NCI-H524 (cell line): ENCODE measurements at places on chromosomes 3 and 15.

DNA sequence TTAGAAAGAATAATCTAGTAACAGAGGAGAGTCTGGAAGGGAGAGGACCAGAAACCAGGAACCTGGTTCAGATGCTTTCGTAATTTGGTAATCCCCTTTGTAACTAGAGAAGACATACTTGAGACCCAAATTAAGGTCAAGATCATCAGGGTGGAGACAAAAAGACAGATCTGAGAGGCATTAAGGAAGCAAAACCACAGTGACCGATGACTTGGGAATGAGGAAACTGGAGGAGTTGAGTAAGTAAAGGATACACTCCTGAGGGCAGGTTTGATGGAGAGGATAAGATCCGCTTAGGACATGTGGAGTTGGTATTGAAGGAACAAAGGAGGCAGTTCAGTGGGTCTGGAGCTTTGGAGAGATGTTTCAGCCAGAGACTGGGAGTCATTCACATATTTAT is 23.6 kb upstream of the BCL2A1 start:
- DNase-seq: no peak

GRCh38 chr3:132265488-132265887 is 51.7 kb upstream of the ACP3 start:
- DNase-seq: peak; percentile 96

- DNase-seq: no peak
Observed at GRCh38 chr3:42092006-42092405, 849 bp downstream of the TRAK1 start.

- no peak for DNase-seq
Observed at GRCh38 chr3:45105855-45106671, 40.1 kb downstream of the CDCP1 start.

DNA sequence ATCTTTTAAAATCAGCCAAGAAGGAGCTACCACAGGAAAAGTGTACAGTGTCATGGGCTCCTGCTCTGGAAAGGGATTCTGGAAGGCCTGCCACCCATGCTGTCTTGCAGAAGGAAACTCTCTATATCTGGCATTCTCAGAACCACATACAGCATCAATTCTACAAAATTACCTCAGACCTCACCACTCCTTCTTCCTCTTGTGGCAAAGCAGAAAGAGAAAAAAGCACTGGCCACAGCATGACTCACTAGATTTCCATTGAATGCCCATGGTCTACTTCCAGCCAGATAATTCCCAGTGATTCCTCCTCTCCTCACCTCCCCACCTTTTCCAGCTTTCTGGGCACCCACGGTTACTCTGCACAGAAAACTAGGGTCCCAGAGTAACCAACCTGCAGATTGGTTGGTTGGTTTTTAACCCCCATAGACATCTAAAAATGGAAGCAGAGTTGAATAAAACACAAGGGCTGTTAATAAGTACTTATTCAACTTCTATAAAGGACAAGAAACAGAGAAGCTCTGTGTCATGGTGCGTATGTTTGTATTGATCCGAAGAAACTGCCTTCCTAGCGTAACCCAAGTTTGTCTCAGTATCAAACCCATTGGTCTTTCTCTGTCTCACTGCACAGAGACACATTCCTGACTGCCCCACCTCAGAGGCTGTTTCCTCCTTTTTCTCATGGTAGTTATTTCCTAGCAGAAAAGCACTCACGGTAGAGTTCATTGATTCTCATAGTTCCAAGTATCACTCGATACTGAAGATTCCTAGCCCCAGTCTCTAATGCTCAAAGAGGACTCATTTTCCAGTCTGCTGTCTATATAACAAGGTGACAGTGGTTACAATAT is 67.7 kb downstream of the LDHAL6B start:
- DNase-seq: no peak

DNA sequence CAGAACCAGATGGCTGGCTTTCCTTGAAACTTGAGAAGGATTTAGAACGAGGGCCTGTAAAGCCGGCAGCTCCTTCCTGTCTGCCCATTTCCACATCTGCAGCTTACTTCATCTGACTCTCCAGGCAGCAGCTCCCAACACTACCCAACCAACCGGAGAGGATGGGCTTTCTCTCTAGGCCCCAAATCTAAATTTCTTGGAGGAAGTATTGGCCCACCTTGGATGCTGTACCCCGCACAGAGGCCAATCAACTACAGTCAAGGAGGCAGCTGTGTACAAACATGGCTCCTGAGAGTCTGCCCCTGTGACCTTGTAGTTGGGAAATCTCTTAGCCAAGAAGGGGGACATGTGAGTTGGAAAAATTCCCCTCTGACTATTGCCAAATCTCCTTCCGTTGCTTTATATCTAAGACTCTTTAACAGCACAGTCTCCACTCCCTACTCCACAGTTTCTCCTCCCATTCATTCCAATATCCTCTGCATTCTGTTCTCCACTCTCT is 8.0 kb upstream of the ACAP2 start:
- DNase-seq: peak; percentile 94

- DNase-seq: no peak
Observed at GRCh38 chr3:144307951-144308350, 336.3 kb downstream of the DIPK2A start.

- no peak for DNase-seq
Observed at GRCh38 chr3:46289966-46290365, 47.7 kb downstream of the CCR3 start.

DNA sequence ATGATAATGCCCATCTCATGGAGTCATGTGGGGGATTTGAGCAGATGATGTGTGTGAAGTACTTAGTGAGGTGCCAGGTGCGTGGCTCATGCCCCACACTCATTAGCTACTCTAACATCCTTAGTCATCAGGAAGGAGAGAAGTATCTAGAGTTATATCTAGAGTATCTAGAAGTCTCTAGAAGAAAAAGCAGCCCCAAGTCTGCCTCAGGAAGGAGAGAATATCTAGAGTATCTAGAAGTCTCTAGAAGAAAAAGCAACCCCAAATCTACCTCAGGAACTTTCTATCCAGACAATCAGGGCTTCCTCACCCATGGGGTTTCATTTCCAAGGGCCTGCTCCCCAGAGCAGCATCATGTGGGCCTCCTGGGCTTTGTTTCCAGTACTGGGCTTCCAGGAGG is 24.7 kb upstream of the DOCK3 start:
- no peak for DNase-seq
